ENCODE measurements at places on chromosomes 6 and 20.

- no peak for DNase-seq
Observed at GRCh38 chr6:158174514-158174913, 6.4 kb downstream of the GTF2H5 start.

- no peak for DNase-seq
Observed at GRCh38 chr20:14632906-14633305, 295.5 kb upstream of the FLRT3 start.

- DNase-seq, result peak; percentile 12
Observed at GRCh38 chr20:44135012-44135412, 52.0 kb downstream of the JPH2 start.

GRCh38 chr20:1938464-1939269, 43.5 kb downstream of the SIRPA start:
- DNase-seq, result no peak

DNA sequence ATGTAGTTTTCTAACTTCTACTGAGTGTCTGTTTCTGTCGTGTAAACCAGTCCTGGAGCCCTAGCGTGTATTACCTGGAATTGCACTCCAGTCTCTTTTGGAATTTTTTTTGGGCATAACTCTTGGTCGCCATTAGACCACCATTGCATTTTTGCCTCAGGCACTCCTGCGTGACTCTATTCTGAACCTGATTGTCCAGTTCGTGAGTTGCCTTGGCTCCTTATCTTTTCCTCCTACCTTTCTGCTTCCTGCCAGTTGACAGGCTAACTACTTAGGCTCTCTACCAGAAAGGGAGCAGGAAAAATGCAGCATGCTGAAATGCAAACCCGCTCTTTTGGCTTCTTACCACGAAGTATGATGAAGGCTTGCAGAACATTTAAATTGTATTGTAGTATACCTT, 490.9 kb upstream of the SOX4 start:
- DNase-seq, result no peak

GRCh38 chr6:149563203-149563927, 2.8 kb upstream of the GINM1 start:
- no peak for DNase-seq

DNA sequence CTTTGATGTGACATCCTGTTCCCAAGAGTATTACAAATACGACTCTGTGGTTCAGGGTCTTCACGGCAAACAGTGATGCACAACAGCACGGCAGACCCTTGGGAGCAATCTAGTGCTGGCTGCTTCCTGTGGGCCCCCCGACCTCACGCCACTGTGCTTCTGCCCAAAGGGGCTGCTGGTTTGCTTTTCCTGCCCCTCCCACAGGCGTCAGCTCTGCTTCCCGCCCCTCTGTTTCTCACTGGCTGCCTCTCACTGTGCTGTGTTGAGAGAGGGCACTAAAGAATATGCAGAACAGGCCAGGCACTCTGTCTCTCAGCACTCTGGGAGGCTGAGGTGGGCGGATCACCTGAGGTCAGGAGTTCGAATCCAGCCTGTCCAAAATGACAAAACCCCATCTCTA, 554.5 kb upstream of the AGPAT4 start:
- no peak for DNase-seq

DNA sequence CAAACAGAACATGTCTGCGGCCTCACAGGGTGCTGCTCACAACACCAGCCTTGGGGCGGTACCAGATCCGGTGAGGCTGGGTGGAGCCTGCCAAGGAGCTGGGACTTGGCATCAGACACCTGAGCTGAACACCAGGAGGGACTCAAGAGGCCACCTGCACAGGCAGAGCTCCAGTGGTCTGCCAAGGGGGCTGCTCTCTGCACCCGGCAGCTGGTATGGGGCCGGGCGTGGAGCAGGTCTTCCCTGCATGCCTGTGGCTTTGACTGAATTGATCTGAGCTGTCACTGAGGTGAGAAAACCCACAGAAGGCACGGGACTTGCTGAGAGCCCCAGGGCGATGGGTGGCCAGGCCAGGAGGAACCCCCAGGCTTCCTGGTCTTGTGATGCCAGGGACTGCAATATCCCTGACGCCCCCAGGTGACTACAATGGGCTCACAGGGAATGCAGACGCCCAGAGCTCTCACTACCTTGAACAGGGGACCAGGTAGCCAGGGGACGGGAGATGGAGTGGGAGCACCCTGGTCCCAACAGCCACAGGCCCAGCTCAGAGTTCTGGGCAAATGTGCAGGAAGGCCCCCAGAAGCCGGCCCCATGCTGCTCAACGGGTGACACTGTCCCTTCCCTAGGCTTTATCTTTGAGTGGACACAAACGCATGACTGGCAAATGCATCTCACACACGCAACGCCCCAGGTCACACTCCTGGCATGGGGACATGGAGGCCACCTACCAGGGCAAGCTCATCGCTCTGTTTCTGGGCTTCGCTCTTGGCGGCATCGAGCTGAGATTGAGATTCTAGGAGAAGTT, 48.2 kb downstream of the DSTN start:
- DNase-seq, result no peak

DNA sequence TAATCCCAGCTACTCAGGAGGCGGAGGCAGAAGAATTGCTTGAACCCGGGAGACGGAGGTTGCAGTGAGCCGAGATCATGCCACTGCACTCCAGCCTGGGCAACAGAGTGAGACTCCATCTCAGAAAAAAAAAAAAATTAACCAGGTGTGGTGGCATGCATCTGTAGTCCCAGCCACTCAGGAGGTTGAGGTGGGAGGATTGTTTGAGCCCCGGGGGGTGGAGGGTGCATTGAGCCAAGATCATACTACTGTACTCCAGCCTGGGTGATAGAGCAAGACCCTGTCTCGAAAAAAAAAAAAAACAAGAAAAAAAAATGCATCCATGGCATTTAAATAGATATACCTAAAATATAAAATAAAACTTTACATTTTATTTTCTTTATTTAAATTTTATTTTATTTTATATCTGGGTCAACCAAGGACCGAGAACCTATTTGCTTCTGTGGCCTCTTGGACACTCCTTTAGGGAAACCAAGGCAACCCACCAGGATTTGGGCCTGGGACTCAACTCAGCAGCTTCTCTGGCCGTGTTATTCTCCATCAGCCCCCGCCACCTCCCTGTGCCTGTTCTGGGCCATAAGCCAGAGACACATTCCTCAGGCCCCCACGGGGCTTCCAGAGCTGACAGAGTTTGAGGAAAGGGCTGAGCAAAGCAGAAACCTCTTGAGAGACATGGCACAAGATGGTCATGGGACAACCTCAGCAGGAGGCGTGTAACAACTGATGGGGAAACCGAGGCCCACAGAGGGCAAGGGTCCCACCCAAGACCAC, 6.2 kb downstream of the SNTA1 start:
- DNase-seq, result no peak

DNA sequence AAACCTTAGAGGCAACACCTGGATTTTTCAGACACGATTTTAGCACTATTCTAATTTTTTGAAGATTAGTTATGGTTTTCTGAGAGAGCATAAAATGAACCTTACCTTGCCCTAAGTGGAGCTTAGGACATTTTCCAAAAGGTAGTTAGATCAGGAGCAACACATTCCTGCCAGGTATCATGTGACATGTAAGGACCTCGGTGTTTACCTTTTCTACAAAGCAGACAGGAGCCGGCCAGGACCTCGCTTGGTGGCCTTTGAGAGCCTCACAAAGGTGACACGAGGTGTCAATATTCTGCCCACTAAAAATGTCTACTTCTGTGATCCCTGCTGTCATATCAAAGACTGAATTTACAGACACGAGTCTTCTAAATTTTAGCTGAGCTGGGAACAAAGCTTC, 174.9 kb downstream of the SMOC2 start:
- DNase-seq, result no peak

DNA sequence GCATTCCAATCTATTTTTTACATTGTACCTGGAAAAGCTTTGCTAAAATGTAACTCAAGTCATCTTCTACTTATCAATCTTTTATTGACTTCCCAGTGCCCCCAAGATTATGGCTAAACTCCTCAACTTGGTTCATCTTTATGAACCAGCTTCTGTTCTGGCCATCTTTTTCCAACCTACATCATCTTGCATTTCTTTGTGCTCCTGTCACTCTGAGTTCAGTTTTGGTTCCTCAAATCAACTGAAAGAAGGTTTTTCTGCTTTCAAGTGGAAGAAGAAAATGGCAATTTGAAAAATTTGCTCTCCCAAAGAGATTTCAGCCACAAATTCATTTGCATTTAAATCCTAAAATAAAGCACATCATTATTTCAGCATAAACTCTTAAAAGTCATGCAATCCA, 41.8 kb downstream of the GPX5 start:
- DNase-seq, result no peak

DNA sequence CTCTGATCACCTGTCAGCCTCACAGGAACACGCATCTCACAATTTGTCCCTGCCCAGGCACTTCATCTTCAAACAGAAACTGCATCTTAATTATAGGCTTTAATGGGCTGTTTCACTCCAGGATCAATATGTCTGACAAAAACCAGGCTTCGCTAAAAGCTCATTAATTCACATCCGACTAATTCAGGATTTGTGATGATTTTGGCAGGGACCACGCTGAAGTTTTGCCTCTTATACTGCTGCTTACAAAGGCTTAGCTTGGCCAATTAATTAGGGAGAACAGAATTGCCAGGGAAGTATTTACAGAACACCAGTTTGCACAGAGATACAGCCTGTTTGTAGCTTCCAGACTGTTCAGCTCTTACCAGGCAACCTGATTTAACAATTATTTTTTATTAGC, 541.0 kb upstream of the SPTLC3 start:
- DNase-seq, result no peak

DNA sequence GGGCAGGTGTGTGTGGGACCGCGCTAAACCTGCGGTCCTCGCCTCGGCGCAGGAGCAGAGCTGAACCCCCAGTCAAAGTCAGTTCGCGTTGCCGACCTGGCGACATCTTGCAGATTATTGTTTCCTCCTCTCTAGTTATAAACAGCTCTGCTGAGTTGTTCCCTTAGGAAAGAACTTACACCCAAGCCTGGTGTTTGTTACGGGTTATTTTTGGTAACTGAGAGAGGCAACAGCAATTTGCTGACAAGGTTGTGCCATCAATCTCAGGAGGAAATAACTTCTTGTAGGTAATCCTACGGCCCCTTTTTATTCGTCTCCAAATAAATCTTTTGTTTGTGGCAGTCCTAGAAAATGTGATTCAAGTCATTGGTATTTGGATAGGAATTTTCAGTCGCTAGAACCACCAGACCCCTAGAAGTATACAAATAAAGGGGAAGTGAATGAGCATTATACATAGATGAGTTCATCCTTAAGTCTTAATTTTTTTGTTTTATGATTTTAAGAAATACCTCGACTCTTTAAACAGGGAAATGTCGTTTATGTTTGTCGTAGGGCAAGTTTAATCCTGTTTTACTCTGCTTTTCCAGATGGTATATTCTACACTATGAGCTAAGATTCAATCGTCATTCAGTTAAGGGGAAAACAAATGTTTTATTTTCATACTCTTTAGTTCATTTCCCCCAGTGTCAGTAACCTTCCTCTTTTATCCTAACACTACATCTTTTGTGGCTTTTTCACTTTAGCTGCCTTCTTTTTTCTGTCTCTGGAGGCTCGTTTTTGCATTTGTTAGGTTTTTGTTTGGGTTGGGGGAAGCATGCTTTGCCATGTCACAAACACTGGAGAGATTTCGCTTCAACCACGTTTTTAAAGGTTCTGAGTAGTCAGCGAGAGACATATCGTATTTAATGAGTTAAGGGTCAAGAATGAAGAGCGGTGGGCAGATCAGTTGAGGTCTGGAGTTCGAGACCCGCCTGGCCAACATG, 1.2 kb downstream of the PM20D2 start:
- DNase-seq, result peak; percentile 24

DNA sequence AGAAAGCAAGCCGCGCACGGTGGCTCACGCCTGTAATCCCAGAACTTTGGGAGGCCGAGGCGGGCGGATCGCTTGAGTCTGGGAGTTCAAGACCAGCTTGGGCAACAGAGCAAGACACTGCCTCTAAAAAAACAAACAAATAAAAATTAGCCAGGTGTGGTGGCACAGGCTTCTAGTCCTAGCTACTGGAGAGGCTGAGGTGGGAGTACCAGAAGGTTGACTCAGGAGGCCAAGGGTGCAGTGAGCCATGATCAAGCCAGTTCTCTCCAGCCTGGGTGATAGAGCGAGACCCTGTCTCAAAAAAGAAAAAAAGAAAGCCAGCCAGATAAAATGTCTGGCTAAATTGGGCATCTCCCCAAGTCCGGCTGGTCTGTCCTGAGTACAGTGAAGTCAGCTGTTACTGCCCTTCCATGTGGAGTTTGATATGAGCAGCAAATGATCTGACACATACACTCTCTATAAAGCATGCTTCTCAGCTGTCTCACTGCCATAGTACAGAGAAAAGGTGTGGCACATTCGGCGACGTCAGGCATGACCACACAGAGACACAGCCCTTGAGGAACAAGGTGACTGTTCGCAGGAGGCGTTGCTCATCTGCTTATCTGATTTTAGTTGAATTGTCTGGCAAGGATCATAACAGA, 13.0 kb downstream of the CD83 start:
- DNase-seq, result no peak

GRCh38 chr20:37723668-37724067, 29.8 kb downstream of the CTNNBL1 start:
- no peak for DNase-seq

- DNase-seq, result no peak
Observed at GRCh38 chr6:11748591-11749210, 29.9 kb downstream of the ADTRP start.

All from Jurkat, Clone E6-1 (cell line).